ENCODE measurements at places on chromosomes 3 and 15.

GRCh38 chr15:41215708-41216107 lies 14.8 kb downstream of the EXD1 start:
- DNase-seq: no peak

DNA sequence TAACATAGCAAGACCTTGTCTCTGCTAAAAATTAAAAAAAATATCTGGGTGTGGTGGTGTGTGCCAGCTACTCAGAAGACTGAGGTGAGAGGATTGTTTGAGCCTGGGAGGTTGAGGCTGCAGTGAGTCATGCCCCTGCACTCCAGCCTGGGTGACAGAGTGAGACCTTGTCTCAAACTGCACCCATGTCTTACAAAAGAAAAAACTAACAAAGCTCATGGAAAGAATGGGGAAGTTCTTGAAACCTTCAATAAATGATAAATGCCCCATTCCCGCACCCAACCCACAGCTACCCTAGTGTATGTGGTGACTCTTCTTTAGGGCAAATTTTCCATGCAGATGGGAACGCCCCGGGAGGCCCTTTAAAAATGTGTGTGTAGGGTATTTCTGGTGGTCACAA lies 28.3 kb downstream of the RPLP1 start:
- DNase-seq: peak; percentile 48

GRCh38 chr15:36742696-36743095 lies 163.3 kb downstream of the CDIN1 start:
- no peak for DNase-seq

DNA sequence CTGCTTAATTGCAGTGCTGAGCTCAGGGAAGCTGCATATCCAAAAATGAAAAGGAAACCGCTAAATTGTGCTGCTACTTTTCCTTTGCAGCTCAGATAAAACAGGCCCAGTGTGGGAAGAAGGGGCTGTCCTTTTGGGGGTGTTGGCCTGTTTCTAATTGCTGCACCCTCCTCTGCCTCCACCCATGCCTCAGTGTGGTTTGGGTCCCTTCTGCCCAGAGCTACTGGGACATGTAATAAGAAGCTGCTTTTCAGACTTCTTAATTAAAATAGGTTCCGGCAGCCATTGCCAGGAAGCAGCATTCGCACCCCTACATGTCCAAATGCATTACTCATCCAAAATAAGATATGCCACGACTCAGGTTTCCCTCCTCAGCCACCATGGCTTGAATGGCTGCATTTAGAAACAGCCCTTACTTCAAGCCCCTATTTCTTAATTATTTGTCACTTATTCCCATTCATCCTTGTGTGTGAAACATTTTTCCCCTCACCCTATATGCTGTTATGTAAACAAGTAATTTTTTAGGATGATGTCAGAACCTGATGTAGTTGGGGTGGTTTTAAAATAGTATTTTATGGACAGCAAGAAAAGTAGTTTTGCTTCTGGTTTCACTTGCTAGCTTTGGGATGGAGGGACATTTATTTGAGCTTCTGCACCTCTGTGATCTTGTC lies 235.9 kb upstream of the CTDSPL start:
- DNase-seq: no peak

DNA sequence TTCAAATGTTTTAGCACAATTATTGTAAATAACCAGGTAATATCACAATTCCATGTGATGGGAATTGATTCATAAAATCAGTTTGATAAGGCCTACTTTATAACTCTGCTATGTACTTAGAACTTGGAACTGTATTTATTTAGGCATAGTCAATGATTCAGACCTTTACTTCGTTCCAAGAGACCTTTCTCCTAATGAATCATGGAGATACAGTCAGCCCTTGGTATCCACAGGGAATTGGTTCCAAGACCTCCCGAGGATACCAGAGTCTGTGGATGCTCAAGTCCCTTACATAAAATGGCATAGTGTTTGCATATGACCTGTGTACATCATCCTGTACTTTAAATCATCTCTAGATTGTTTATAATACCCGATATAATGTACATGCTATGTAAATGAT lies 60.8 kb upstream of the UMPS start:
- no peak for DNase-seq

DNA sequence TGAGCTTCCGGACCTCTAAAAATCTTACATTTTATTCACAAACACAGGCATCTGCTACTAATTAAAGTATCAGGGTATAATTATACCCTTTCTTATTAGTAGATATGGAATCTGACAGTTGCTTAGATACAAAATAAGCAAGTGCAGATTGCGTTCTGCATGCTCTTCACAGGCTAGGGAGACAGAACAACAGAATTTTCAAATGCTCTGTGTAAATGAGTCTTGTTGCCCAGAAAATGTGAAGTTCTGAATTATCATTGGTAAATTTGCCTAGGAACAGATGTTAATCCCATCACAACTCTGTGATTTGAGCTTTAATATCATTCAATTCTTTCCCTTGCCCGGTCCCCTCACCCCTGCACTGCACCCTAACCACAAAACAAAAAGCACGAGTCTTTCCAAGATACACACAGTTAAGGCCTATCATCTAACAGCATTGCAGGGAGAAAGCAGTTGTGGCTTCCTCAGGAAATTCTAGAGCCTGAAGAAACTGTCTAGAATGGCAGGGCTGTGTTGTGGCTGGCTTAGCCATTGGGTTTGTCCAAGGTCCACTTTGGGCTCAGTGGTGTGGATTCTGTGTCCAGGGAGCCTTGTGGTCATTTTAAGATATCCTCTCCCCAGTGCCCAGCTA lies 119.8 kb downstream of the PDCD6IP start:
- no peak for DNase-seq

GRCh38 chr3:143821862-143822261 lies 26.4 kb downstream of the SLC9A9 start:
- no peak for DNase-seq

GRCh38 chr15:101100593-101101442 lies 151.0 kb downstream of the CHSY1 start:
- no peak for DNase-seq

GRCh38 chr3:137110392-137110996 lies 152.7 kb downstream of the IL20RB start:
- DNase-seq: no peak

DNA sequence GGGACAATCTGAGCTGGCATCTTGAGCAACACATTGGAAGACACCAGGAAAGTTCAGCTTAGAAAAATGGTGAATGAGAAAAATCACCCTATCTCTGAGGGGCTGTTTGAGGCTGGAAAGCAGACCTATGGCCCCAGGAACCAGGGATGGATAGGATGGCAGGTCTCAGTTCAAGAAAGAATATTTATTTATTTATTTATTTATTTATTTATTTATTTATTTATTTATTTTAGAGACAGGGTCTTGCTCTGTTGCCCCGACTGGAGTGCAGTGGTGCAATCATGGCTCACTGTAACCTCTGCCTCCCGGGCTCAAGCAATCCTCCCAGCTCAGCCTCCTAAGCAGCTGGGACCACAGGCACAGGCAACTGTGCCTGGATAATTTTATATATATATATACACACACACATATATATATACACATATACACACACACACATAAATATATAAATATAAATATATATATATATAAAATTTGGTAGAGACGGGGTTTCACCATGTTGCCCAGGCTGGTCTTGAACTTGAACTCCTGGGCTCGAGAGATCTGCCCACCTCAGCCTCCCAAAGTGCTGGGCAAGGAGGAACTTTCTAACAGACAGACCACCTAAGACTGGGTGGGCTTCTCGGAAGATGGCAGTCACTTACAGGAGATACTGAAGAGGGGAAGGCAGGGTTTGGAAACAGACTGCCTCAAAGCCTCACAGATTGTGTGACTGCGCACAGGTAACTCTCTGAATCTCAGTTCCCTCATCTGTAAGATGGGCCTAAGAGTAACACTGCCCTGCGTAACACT lies 29.7 kb downstream of the CCDC13 start:
- DNase-seq: no peak

DNA sequence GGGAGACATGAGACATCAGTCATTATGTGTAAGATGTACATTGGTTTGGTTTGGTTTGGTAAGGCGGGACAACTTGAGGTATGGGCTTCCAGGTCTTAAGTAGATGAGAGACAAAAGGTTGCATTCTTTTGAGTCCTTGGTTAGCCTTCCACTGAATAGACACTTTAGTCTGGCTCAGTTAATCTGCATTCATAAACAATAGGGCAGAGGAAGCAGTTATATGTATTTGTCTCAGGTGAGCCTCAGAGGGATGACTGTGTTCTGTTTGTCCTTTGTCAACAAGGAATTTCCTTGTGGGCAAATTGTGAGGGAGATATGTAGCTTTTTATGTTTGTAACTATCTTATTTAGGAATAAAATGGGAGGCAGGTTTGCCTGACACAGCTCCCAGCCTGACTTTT lies 50.4 kb downstream of the TCF12 start:
- no peak for DNase-seq

GRCh38 chr3:145739926-145740325 lies 421.1 kb downstream of the PLOD2 start:
- no peak for DNase-seq

DNA sequence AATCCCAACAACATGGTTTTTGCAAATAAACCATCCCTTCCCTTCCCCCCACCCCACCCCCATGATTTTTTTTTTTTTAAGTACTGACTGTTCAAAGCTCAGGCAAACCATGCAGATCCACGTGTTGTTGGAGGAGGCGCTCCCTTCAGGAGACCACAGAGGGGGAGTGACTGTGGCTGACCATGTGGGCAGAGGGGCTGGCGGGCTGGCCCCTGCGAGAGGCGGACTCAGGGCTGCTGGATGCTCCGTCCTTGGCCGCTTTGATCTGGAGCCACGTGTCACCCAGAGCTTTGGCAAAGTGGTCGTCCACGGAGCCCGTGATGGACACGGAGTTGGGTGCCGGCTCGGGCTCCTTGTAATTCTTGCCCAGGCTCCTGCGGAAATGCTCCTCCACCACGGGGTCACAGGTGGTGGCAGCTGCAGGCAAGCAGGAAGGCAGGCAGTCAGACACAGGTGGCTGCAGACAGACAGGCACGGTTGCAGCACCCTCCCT lies 85.3 kb downstream of the VGLL4 start:
- no peak for DNase-seq

GRCh38 chr3:59171491-59171890 lies 121.7 kb upstream of the CFAP20DC start:
- no peak for DNase-seq

Measured in activated effector memory CD4-positive, alpha-beta T cell treated with anti-CD3 and anti-CD28 coated beads, Interleukin-2, amount 50 U/mL, for 16 hours (primary cell).